ENCODE measurements at places on chromosomes 7 and 10.

DNA sequence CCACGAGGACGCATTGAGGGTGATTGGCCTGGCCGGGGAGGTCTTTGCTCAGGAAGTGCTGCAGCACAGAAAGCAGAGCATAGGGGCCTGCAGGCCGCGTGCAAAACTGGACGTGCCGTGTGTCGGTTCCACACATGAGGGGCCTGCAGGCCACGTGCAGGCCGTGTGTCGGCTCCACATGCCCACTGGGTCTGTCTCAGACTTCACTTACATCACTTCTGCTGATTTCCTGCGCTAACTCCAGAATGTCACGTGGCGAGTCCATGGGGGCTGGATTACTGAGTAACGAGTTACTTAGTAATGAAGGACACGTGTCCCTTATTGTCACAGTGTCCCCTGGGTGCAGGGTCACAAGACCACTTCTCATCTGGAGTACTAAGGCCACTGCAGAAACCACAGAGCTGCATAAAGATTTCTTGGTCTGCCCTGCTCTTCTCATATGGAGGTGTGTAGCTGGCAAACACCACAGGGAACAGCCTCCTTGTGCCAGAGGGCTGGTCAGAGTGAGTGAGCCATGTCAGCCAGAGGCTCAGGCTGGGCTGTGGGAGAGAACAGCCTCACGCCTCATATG is 60.8 kb downstream of the GDI2 start:
- DNase-seq, result no peak

DNA sequence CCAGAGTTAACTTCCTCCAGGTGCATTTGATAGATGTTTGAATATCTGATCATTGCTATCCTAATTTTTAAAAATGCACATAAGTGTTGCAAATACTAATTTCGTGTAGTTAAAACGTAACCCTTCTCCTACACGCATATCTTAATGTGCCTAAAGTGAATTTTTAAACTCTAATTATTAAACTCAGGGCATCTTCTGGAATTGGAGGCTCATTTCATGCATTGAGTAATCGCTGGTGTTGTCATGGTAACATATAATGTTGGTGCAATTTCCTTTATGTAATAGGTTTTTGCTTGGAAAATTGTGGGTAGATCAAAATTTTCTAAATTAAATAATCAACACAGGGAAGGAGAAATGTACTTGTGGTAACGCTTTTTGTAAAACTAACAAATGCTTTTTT is 56.2 kb downstream of the ARMC3 start:
- no peak for DNase-seq

- no peak for DNase-seq
Measured at GRCh38 chr10:24331457-24331856, 122.5 kb downstream of the KIAA1217 start.

- peak; percentile 26 for DNase-seq
Measured at GRCh38 chr10:81873932-81874816, 820 bp upstream of the NRG3 start.

DNA sequence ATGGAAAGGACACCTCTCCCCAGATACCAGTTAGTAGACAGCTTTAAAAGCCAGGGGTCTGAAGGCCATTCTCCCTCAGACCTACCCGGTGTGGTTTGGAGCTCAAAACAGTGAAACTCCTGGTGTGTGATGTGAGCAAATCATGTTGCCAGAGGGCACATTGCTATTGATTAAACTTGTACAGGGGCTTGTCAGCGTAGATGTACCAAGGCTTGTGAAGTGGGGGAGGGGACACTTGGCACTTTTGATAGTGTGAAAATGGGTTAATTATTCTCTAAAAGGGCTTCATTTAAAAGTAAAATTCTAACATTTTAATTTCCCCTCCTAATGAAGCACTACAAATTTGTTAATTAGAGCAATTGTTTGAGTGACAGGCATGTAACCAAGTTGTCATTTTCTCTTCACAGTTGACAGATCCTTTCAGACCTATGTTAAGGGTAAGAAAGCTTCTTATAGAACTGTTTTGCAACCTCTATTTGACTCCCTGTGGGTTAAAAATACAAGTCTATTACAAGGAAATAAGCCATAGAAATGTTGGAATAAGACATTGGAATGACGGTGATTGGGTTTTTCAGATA is 356.9 kb upstream of the GALNT17 start:
- DNase-seq, result no peak

DNA sequence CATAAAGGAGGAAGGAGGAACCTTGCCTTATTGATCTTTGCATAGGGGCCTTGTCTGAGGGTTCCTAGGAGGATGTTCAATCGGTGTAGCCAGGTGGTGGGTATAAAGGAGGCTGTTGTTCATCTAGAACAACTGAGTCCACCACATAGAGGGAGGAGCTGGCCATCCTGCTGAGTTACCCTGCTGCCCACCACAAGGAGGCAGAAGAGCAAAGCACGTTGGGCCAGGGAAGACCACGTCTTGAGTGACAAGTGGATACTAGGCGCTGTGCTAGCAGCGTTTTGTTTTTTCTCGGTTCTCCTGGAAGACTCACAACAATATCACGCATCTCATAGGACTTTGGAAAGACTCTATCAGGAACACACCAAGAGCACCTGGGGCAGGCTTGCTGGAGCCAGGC is 20.0 kb downstream of the FOXI2 start:
- no peak for DNase-seq
